D341Med (cell line): ENCODE measurements at places on chromosomes 12 and 14.

GRCh38 chr14:29953501-29953900, 25.9 kb upstream of the PRKD1 start:
- DNase-seq: no peak

DNA sequence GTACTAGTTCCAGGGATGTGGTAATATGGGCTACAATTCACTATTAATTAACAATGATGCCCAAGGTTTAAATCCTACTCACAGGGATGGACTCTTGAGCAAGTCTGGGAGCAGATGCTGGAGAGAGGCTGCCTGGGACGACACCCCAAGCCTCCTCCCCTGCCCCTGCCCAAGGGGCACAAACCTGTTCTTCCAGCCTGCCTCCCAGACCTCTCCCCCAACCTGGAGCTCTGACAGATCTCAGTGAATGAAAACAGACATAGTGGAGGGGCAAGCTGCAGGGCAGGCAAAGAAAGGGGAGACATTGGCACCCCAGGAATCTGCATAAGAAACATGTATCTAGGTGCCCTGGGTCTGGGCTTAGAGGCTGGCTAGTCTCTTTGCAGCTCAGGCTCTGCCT, 5.8 kb downstream of the KDM2B start:
- no peak for DNase-seq

- DNase-seq: no peak
Measured at GRCh38 chr14:78292003-78292402, 121.8 kb downstream of the NRXN3 start.

- no peak for DNase-seq
Measured at GRCh38 chr14:63241096-63241495, 36.9 kb downstream of the RHOJ start.

DNA sequence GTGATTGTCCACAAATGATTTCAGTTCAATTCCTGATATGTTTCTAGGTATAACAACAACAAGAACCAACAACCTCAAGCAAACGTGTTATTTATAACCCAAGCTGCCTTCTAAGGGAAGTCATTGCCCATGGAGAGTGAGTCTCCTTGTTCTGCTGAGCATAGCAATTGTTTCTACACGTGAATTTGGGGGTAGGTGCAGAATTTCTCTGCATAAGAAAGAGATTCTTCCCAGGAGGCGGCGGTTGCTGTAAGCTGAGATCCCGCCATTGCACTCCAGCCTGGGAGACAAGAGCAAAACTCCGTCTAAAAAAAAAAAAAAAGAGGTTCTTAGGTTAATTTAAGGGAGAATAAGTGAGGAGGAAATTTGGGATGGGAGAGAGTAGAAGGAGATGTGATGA, 226.5 kb upstream of the PELI2 start:
- DNase-seq: no peak

DNA sequence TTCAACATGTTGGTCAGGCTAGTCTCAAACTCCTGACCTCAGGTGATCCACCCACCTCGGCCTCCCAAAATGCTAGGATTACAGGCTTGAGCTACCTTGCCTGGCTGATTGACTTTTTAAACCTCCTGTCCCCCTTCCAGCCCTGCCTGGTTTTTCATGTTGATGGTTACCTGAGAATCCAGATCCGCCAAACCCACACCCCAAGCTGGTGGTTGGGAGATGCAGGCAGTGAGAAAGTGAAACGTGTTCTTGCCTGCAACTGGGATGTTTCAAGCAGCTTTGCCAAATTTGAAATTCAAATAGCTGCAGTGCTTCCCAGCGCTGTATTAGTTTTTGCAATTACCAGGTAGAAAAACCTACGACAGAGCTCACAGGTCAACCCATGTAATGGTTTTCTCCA, 238.3 kb upstream of the PWP1 start:
- no peak for DNase-seq

- no peak for DNase-seq
Measured at GRCh38 chr12:72872238-72872887, 600.2 kb downstream of the TRHDE start.

DNA sequence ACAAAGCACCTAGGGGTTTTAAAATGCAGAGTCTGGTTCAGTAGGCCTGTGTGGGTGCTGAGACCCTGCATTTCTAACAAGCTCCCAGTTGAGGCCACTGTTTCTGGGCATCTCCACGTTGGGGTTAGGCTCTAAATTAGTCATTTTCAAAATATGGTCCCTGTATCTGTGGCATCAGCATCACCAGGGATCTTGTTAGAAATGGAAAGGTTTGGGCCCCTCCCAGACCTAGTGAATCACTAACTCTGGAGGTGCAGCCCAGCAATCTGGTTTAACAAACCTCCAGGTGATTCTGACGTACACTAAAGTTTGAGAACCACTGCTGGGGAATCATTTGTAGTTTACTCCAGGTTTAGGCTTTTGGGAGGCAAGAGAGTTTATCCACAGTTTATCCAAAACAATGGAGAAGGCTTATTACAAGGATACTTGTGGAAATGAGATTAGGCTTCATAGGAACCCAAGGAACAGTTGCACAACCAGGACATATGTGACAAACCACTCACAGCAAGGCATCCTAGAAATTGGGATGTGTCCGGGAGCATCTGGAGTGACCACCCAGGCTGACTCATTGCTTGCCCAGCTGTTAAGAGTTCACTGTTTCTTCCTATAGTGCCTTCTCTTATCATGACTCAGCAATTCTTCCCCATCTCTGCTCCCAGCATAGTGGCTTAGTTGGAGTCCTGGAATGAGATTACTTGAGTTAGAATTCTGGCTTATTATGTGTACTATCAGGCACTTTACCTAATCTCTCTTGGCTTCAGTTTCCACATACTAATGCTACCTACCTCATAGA, 71.6 kb upstream of the STXBP6 start:
- no peak for DNase-seq
